Sciatic nerve (tissue), 2 donors: ENCODE measurements at places on chromosomes 12 and 14.

DNA sequence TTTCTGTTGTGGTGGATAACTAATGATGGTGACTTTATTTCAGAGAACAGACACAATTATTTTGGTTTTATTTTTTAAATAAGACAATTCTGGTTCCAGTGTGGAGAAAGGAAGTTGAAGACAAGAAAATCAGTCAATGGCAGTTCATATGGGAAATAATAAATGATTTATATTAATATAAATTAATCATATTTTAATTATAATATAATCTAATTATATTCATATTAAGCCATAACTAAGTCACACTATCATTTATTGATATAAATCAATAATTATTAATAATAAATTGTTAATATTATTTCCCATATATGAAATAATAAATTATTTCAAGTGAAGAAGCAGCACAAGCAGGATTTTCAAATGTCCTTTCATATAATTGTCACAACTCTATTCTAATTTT is 2.8 kb downstream of the TOMM20L start:
- DNase-seq, result no peak

DNA sequence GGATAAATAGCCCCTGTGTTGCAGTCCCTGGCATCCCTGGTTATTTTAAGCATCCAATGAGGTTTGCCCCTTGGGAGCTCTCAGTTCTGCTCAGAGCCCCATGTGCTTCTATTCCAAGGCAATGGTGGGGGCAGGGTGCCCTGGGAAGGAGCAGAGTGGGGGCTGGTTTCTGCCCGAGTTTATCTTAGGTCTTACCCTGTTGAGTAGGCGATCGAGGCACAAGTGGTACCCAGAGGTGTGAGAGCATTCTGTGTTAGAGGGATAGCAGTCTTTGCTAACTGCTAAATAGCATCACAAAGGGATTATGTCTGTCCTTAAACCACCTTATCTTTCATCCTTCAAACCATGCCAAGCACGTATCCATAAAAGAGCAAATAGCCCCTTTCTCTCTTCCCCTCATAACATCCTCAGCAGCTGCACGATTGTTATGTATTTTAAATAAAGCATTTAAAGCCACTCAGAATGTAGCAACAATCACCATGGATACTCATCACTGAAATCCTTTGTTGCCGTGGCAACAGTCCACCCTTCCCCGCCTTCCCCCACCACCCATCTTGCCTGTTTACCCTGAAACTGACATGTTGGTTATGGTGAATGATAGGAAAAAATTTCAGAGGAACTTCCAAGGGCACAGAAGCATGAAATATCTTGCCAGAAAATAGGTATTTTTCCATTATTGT is 139.3 kb downstream of the PTPN11 start:
- no peak for DNase-seq

DNA sequence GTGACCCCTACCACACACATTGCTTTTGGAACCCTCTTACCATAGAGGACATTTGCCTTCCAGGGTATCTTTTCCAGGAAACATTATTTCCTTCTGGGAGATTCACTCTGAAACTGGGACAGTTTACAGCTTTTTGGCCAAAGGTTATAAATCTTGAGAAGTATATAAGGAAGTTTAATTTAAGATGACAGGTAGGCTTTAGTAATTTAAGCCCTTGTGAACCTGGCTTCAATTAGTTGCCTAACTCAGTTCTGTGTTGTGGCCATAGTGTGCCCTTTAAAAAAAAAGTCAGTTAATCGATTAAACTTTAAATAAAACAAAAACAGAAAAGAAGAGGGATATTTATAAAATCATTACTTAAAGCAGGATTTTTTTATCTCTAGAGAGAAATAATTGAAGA is 142.9 kb downstream of the NAV3 start:
- DNase-seq, result no peak

DNA sequence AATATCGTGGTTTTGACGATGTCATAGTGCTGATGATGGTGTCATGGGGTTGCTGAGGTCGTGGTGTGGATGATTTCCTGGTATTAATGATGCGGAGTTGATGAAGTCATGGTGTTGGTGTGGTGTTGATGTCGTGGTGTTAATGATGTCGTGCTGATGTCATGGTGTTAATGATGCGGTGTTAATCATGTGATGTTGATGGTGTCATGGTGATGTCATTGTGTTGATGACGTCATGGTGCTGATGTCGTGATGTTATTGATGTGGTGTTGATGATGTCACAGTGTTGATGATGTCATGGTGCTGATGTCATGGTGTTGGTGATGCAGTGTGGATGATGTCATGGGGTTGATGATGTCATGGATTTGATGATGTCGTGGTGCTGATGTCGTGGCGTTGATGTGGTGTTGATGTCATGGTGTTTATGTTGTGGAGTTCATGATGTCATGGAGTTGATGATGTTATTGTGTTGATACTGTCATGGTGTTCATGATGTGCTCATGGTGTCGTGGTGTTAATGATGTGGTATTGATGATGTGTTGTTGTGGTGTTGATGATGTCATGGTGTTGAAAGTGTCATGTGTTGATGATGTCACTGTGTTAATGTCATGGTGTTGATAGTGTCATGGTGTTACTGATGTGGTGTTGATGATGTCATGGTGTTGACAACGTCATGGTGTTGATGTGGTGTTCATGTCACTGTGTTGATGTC is 48.5 kb upstream of the RIMBP2 start:
- no peak for DNase-seq

GRCh38 chr14:22184157-22184829 is 404.7 kb downstream of the DAD1 start:
- no peak for DNase-seq

GRCh38 chr12:114868995-114869834 is 185.2 kb upstream of the TBX3 start:
- DNase-seq, result no peak

DNA sequence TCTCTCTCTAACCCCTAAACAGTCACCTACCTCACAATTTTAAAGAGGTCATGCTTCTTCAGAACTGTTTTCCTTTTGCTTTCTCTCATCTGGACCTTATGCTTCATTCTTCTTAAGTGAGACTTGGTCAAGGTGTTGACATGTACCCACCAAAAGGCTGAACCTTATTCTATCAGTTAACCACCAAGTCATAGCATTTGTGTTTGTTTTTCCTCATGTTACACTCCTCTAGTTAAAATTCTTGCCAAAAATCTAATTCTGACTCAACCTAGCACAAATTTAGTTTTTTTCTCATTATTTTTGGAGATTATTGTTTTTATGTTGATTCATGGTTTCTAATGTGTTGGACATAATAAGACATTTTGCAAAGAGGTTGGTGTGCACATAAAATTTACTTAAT is 578.6 kb downstream of the SLC16A7 start:
- DNase-seq, result no peak

DNA sequence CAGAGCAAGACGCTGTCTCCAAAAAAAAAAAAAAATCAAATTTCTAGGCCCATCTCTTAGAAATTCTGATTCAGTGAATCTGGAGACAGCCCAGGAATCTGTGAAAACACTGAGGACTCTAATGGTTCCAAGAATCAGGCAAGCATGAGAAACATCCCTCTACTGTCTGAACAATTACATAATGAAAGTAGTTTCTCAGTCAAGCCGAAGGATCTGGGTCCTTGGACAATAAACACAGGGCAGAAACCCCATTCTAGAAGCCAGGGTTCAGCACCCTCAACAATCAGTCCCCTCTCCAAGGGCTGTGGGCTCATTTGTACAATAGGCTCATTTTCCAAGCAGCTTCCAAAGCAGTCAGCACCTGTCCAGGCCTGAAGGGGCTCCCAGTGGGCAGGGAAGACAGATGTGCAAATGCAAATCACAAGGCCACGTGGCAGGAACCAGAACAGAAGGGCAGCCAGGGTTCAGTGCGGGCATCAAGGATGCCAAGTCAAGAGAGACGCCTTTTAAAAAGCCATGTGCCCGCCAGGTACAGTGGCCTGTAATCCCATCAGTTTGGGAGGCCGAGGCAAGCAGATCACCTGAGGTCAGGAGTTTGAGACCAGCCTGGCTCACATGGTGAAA is 96.1 kb downstream of the KSR2 start:
- DNase-seq, result no peak

DNA sequence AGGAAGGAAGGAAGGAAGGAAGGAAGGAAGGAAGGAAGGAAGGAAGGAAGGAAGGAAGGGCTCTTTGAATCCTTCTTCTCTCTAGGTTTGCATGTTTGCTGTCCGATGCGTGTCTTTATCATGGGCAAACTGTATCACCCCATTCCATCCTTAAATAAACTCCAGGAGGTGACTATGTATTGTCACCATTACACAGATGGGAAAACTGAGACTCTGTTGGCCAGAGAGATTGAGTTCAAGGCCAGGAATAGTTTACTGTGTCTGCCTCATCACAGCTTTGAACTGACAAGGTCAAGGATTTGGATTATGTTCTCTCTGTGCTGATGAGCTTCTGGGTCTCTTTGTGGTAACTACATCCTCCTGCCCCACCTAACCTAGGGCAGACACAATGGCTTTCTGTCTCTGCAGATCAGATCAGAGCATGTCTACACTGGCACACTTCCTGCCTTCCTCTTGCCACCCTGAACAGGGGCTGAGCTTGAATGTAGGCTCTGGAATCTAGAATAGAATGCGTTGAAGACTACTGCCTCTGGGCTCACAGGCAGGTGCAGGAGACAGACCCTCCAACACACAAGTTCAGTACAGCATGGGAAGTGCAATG is 78.9 kb upstream of the MAP1LC3B2 start:
- DNase-seq, result no peak

- DNase-seq, result no peak
These were observed 220.3 kb downstream of the ASCL1 start for GRCh38 chr12:103177639-103178255.

GRCh38 chr12:12244341-12244740 is 22.5 kb downstream of the LRP6 start:
- no peak for DNase-seq

GRCh38 chr12:115413626-115414025 is 729.7 kb upstream of the TBX3 start:
- DNase-seq, result no peak

GRCh38 chr12:120421701-120422100 is 16.2 kb upstream of the COX6A1 start:
- no peak for DNase-seq

GRCh38 chr12:122090759-122091515 is 12.4 kb downstream of the MLXIP start:
- no peak for DNase-seq

GRCh38 chr14:20476776-20477175 is 7.6 kb downstream of the PNP start:
- DNase-seq, result no peak

DNA sequence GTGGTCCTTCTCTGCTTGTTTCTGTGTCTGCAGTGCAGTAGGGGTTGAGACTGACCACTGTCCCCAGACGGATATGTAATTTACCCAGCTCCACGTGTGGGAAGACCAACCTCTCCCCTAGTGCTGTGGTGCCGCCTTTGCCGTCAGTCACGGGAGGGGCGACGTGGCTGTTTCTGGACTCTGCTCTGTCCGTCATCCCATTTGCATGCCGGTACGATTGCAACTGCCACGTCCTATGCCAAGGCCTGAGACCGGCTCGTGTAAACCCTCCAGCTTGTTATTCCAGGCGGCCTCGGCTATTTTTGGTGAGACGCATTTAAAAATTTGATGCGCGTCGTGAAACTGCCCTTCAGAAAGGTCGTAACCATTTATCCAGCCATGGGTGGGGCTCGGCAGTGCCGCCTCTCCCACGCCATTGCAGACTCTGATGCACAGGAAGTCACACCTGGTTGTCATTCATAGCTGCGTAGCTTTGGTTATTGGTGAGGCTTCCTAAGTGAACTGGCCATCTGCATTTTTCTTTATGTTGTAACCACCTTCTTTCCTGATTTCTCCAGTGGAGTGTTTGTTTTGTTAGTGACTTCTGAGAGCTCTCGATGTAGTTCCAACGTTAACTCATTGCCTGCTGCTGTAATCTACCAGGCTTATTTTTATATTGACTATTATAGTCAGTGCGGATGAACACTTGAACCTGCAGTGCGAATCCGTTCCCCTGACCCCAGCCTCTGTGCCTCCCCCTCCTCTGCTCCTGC is 75.1 kb downstream of the ADGRD1 start:
- DNase-seq, result no peak

GRCh38 chr14:30985796-30986195 is 39.7 kb upstream of the AP4S1 start:
- no peak for DNase-seq

DNA sequence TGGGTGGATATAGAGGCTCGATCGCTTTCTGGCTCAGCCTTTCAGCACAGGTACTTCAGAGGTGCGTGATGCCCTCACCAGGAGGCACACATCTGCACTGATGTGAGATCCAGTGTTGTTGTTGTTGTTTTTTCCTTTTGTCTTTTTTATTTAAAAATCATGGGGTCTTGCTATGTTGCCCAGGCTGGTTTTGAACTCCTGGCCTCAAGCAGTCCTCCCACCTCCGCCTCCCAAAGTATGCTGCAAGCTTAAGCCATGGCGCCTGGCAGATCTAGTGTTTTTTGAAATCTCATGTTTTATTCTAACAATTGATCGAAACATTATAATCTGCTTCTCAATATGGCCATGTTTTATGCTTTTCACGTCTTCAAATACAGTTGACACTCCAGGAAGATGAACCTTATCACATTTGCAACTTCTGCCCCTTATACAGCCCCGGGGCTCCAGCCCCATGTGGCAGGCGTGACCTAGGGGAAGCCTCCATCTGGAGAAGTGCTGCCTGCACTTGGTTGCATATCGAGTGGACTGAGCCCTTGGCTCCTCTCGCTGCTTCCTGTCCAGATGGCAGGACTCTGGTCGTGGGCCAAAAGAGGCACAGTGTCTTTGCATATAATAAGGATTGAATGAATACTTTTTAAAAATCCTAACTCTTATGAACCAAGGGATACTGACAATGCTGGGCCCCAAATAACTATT is 71.7 kb downstream of the TRAF3 start:
- peak; percentile 72 for DNase-seq

DNA sequence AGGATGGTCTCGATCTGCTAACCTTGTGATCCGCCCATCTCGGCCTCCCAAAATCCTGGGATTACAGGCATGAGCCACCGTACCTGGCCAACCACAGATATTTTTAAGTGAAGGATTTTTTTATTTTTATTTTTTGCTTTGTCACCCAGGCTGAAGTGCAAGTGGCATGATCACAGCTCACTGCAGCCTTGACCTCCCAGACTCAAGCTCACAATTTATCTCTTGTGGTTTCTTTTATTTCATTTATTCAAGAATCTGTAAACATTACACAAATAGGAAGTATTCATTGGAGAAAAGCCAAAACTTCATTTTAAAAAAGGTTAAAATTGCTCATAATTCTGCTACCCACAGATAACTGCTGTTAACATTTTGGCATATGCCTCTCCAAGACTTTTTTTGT is 13.3 kb downstream of the MOAP1 start:
- DNase-seq, result peak; percentile 42

DNA sequence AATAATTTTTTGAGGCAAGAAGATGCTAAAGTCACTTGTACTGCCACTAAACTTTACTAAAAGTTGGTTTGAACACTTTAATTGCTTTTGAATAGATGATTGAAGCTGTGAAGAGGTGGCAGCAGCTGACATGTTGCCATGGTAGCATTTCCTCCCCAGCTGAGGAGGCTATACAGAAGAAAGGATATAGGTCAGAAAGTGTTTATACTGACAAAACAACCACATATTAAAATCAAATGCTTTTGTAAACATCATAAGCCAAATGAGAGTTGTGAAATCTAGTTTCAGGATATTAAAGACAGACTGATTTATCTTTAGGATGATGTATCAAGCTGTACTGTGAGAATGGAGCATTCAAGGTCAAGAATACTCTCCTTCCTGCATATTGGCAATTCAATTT is 41.7 kb downstream of the TSPAN19 start:
- no peak for DNase-seq

GRCh38 chr12:115001571-115002180 is 317.7 kb upstream of the TBX3 start:
- DNase-seq, result peak; percentile 62
